ENCODE measurements at places on chromosomes 16 and 17. TPM values are rescaled to one million over a fixed set of nuclear protein-coding genes. Genes with fewer than 3 reads are reported as not detected.

The SLC7A6 gene
- 70.5 TPM for total RNA-seq

The MYADML2 gene
- not detected for total RNA-seq

- H3K36me3 ChIP-seq: no peaks in the 10 kb centered on the region
- peaks cover 44% of the 10 kb centered on the region for H3K4me1 ChIP-seq
- DNase-seq: peak; percentile 77
- no peaks in the 10 kb centered on the region for H3K27me3 ChIP-seq
Observed at GRCh38 chr17:14427900-14428647, 127.2 kb downstream of the HS3ST3B1 start.

The TRIM72 gene
- total RNA-seq: 0.05 TPM

- DNase-seq: peak; percentile 87
- H3K27ac ChIP-seq: peak within 1 kb of the TSS; percentile 97
- peak within 1 kb of the TSS; percentile 77 for H3K4me3 ChIP-seq
Observed at GRCh38 chr17:28726226-28726626, at the start of gene TLCD1. Gene TLCD1 (minus strand): TSS chr17:28726233. CDS start chr17:28726097, 136 bp downstream.

DNA sequence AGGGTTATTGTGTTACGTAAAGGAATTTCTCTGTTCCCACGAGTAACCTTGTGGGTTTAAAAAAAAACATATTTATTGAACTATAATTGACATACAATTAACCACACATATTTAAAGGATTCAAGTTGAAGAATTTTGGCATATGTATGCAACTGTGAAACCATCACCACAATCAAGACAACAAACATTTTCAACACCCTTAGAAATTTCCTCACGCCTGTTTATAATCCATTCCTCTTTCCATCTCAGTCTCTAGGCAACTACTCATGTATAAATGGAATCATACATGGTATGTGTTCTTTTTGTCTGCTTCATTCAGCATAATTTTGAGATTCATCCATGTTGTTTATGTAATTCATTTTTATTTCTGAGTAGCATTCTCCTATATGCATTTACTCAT, 104.0 kb downstream of the MRTFB start:
- DNase-seq: no peak
- no peaks in the 10 kb centered on the region for H3K36me3 ChIP-seq
- no peak overlapping the region for H3K27ac ChIP-seq
- H3K4me1 ChIP-seq: no peaks in the 10 kb centered on the region

The ALOX15B gene
- not detected for total RNA-seq

GRCh38 chr16:983044-984030, 1.8 kb downstream of the SOX8 start:
- H3K4me3 ChIP-seq: no peak overlapping the region
- no peaks in the 10 kb centered on the region for H3K36me3 ChIP-seq
- H3K4me1 ChIP-seq: peaks cover 22% of the 10 kb centered on the region
- DNase-seq: no peak

- no peaks in the 10 kb centered on the region for H3K27me3 ChIP-seq
- H3K4me3 ChIP-seq: no peak overlapping the region
- no peak for DNase-seq
- H3K4me1 ChIP-seq: no peaks in the 10 kb centered on the region
Observed at GRCh38 chr16:9401173-9401572, 309.7 kb downstream of the HAPSTR1 start.

DNA sequence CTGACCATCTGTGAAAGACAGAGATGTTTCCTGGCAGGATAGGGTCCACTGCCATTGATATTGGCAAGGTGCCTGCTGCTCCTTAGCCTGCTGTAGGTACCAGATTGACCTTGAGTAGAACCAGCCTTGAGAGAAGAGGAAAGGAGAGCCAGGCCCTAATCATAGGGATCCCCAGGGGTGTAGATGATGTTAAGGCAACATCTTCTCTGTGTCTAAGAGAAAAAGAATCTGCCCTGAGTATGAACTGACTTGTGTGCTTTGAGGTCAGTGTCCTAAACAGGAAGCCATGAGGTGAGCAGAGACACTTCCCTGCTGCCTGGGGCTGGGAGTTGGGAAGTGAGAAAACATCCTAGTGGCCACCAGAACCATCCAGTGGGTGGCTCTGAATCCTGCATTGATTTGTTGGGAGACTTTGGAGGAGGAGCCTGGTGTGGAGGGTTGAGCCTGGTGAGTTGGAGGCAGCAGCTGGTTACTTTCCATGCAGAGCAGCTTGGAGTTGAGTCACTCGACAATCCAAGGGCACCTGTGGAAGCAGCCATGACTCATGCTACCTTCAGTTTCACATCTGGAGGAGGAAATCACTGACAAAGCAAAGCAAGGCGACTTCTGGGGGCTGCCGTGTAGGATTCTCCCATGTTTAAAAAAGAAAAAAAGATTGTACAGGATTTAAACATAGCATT, 47.8 kb downstream of the BMERB1 start:
- H3K36me3 ChIP-seq: no peaks in the 10 kb centered on the region
- DNase-seq: no peak
- no peaks in the 10 kb centered on the region for H3K27me3 ChIP-seq
- H3K4me3 ChIP-seq: no peak overlapping the region
- peaks cover 7% of the 10 kb centered on the region for H3K4me1 ChIP-seq

- H3K27me3 ChIP-seq: no peaks in the 10 kb centered on the region
- H3K27ac ChIP-seq: no peak overlapping the region
- DNase-seq: no peak
- no peak overlapping the region for H3K4me3 ChIP-seq
- peaks cover 7% of the 10 kb centered on the region for H3K36me3 ChIP-seq
- H3K4me1 ChIP-seq: no peaks in the 10 kb centered on the region
Observed at GRCh38 chr16:53482123-53482522, 20.9 kb downstream of the AKTIP start.

DNA sequence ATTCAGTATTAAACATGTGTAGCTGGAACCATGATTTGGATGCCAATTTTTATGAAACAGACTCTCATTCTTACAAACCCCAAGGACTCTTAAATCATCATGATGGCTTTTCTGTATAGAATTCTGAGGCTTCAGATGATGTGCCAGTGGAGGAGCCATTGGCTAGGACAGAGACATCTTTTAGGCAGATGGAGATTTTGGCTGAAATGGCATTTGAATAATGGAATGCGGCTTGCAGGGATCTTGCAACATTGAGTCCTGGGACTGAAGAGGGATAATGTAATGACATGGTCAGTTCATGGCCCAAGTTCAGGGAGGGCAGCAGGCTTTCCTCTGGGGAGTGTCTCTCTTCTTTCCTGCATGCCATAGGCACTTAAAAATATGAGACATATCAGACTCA, 172.4 kb downstream of the ABCA8 start:
- DNase-seq: no peak
- no peak overlapping the region for H3K4me3 ChIP-seq
- no peaks in the 10 kb centered on the region for H3K4me1 ChIP-seq
- peaks cover 3% of the 10 kb centered on the region for H3K27me3 ChIP-seq
- no peak overlapping the region for H3K27ac ChIP-seq

- H3K4me3 ChIP-seq: no peak overlapping the region
- H3K27me3 ChIP-seq: no peaks in the 10 kb centered on the region
- no peaks in the 10 kb centered on the region for H3K36me3 ChIP-seq
- no peaks in the 10 kb centered on the region for H3K4me1 ChIP-seq
- no peak overlapping the region for H3K27ac ChIP-seq
Observed at GRCh38 chr16:88888057-88888456, 21.6 kb upstream of the PABPN1L start.

GRCh38 chr17:79930062-79930876, 91.0 kb upstream of the CBX4 start:
- DNase-seq: no peak
- H3K27me3 ChIP-seq: peaks cover 33% of the 10 kb centered on the region
- no peak overlapping the region for H3K27ac ChIP-seq
- H3K4me3 ChIP-seq: peak overlapping the region; percentile 25

The TMEM220 gene
- 7.4 TPM for total RNA-seq

DNA sequence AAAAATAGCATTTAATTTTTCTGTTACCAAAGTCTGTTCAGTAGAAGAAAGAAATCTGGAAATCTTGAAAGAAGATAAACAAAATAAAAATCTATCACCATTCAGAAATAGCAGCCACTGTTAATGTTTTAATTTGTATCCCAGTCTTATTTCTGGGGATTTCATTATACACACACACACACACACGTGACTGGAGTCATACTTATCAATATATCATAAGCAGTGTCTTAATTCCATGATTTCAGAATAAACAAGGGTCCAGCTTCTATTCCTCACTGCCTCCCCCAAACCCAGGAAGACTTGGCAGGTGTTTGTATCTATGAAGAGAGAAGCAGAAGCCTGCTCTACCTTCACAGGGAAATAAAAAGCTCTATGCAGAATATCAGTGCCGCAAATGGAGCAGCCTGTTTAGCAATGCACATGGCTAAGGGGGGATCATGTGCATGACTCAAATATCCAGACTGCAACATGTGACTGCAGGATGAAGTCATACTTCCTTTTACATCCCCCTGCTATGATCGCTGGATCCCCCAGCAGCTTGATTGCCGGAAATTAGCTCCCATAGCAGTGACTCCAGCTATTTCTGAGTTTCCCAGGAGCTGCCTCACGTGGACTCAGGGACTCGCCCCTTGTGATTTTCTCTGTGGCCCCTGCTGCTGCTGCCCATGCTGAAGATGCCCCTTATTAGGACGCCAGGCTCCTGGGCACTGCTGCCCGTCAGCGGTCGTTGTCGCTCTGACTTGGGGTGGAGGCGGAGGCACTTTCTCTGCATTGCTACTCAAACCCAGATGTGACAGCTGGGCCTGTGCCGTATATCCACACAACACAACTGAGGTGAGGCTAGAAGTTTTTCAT, 341.0 kb downstream of the CPPED1 start:
- no peak for DNase-seq
- H3K4me3 ChIP-seq: no peak overlapping the region
- H3K27me3 ChIP-seq: no peaks in the 10 kb centered on the region
- no peaks in the 10 kb centered on the region for H3K36me3 ChIP-seq

- H3K36me3 ChIP-seq: peaks cover 19% of the 10 kb centered on the region
- no peak overlapping the region for H3K4me3 ChIP-seq
- H3K4me1 ChIP-seq: peaks cover 13% of the 10 kb centered on the region
Observed at GRCh38 chr16:4689091-4689671, 4.2 kb upstream of the NUDT16L1 start.

GRCh38 chr17:79311373-79311772, 236.7 kb downstream of the ENGASE start:
- H3K27ac ChIP-seq: no peak overlapping the region
- no peaks in the 10 kb centered on the region for H3K4me1 ChIP-seq
- H3K36me3 ChIP-seq: no peaks in the 10 kb centered on the region
- H3K27me3 ChIP-seq: no peaks in the 10 kb centered on the region
- DNase-seq: no peak

GRCh38 chr16:66428682-66429251, 1.7 kb downstream of the BEAN1 start:
- H3K4me3 ChIP-seq: no peak overlapping the region
- peaks cover 47% of the 10 kb centered on the region for H3K27me3 ChIP-seq
- H3K4me1 ChIP-seq: peaks cover 15% of the 10 kb centered on the region
- H3K36me3 ChIP-seq: no peaks in the 10 kb centered on the region

GRCh38 chr17:15408803-15409202, 58.6 kb downstream of the CDRT4 start:
- no peaks in the 10 kb centered on the region for H3K27me3 ChIP-seq
- DNase-seq: no peak
- no peak overlapping the region for H3K4me3 ChIP-seq
- H3K4me1 ChIP-seq: no peaks in the 10 kb centered on the region
- H3K36me3 ChIP-seq: no peaks in the 10 kb centered on the region

The HOXB1 gene
- total RNA-seq: not detected

DNA sequence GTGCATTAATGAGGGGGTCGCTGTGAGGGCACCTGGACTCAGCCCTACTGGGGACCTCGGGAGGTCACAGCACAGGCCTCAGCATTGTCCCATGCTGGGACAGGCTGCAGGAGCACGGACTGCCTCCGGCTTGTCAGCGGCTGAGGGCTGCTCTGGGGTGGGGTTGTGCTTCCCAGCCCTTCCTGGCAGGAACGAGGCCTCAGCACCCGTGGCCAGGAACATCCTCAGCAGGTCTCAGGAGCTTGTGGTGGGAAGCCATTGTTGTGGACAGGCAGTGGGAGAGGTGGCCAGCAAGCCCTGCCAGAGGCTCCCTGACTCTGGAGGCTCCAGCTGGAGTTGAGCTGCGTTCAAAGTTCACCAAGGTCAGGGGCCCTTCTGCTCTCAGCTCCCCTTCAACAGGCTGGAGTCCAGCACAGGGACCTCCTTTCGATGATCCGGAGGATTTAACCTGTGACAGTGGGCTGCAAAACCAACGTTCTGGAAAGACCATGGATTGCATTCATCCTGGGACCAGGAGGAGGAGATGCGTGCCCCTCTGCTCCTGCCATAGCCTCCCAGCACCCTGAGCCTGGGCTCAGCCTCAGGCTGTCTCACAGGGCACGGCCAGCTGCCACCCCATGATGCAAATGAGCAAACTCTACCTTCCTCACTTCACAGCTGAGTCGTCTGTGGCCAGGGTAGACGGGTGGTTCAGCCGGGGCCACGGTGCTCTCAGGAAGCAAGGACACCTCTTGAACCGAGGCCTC, 32.6 kb downstream of the FOXL1 start:
- H3K27me3 ChIP-seq: no peaks in the 10 kb centered on the region
- no peak overlapping the region for H3K27ac ChIP-seq
- H3K4me3 ChIP-seq: no peak overlapping the region
- DNase-seq: no peak
- no peaks in the 10 kb centered on the region for H3K4me1 ChIP-seq

The TBC1D3D gene
- total RNA-seq: 2.3 TPM

The NLGN2 gene
- 3.4 TPM for total RNA-seq

GRCh38 chr17:47918006-47918405, 22.0 kb downstream of the SP2 start:
- no peak overlapping the region for H3K4me3 ChIP-seq
- peaks cover 38% of the 10 kb centered on the region for H3K36me3 ChIP-seq
- no peak for DNase-seq
- H3K27me3 ChIP-seq: no peaks in the 10 kb centered on the region
- H3K4me1 ChIP-seq: no peaks in the 10 kb centered on the region

The PYY gene
- total RNA-seq: not detected

DNA sequence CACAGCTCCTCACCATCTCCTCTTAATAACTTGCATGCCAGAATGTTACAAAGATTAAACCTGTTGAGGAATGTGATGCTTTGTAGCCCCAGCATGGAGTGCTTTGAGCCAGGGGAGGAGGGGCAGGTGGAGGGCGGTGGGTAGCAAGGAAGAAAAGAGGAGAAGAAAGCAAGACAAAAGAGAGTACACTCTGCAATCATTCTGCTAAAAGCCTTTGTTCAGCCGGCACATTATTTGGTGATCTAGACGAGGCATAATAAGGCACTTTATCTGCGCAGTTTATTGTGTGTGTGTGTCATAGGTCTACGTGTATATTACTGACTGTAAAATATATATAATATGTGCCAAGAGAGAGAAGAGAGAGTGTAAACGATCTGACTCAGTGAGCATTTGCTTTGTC, 139.1 kb downstream of the SOX9 start:
- H3K4me3 ChIP-seq: no peak overlapping the region
- no peaks in the 10 kb centered on the region for H3K27me3 ChIP-seq
- H3K27ac ChIP-seq: no peak overlapping the region
- H3K4me1 ChIP-seq: no peaks in the 10 kb centered on the region
- no peak for DNase-seq
- H3K36me3 ChIP-seq: no peaks in the 10 kb centered on the region

- no peak overlapping the region for H3K27ac ChIP-seq
- H3K36me3 ChIP-seq: peaks cover 53% of the 10 kb centered on the region
- no peaks in the 10 kb centered on the region for H3K4me1 ChIP-seq
- no peaks in the 10 kb centered on the region for H3K27me3 ChIP-seq
Observed at GRCh38 chr16:84050316-84050715, 7.7 kb upstream of the SLC38A8 start.

The FSCN2 gene
- total RNA-seq: 6.3 TPM
